ENCODE measurements at places on chromosomes 16 and 17.
A peak's percentile ranks its signal among the peaks of the same experiment; 100 is the strongest.

DNA sequence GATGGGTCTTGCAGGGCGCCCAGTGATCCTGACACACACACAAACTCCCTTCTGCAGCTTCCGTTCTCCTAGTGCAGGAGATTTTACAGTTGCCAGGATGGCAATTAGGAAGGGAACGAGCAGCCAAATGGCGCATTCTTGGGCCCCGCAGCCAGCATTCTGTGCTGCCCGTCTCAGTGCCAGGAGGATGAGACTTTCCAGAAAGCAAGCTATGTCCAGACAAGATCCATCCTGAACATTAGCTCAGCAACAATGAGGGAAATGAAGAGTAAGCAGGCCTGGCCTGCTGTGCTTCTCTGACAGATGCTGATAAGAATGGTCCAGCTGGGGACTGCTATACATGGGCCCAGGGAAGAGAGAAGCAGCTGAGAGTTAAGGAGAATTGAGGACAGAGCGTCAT, 16.5 kb downstream of the SPPL2C start:
- DNase-seq, result no peak

- DNase-seq, result no peak
Measured at GRCh38 chr17:48261297-48261880, 153.8 kb downstream of the SNX11 start.

GRCh38 chr17:69367298-69367697, 40.4 kb upstream of the ABCA5 start:
- no peak for DNase-seq

GRCh38 chr16:57723170-57723569, 12.4 kb upstream of the KATNB1 start:
- DNase-seq, result no peak

DNA sequence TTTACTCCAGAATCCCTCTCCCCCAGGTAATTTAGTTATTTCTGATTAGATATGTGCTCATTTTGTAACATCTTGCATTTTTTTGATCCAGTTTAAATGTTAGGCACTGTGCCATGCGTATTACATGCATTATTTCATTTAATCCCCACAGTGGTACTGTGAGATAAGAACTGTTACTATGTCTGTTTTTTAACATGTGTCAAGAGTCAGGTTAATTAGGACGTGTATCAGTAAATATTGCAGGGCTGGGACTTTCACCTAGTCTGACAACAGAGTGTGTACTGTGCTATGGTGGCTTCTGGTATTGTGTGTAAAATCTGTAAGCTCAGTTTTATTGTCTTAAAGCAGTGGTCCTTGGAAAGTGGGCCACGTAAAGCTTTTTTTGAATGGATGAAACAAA, 10.6 kb downstream of the RSPRY1 start:
- no peak for DNase-seq

- no peak for DNase-seq
Measured at GRCh38 chr17:42814633-42815399, 9.3 kb downstream of the BECN1 start.

- no peak for DNase-seq
Measured at GRCh38 chr16:20833086-20833485, 26.8 kb downstream of the REXO5 start.

DNA sequence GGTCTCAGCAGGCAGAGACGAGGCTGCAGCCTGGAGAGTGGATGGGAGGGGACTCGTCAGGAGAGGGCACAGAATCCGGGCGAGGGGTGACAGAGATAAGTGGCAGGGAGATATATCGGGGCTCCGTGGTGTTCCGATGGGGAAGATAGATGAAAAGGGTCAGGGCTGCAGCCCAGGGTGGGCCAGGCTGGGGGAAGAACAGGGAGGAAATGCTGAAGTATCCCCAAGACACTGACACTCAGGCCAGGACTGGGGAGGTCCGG, 2.1 kb downstream of the LGALS3BP start:
- DNase-seq, result no peak

GRCh38 chr17:75764711-75765421, at the start of gene GALK1:
Gene GALK1 (minus strand): TSS chr17:75765192. CDS start chr17:75765136, 56 bp downstream.
- peak; percentile 49 for DNase-seq

DNA sequence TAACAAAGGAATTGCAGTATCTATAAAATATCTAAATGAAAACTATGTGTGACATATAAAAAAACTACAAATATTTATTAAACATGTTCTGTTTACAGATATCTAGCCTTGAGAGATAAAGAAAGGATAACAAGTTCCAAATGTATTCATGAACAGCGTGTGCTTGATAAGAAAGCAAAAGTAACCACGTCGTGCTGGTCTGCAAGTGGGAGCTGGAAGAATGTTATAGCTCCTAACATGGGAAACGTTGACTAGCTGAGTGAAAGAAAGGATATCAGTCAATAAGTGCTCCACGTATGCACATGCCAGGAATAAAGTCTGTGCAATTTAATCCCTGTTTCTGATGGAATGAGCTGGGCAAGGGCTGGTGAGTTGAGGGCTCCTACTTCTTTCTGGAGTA, 71.2 kb upstream of the CDYL2 start:
- no peak for DNase-seq

GRCh38 chr16:9159839-9160550, 68.6 kb downstream of the HAPSTR1 start:
- no peak for DNase-seq

- no peak for DNase-seq
Measured at GRCh38 chr17:45393411-45393810, 39.3 kb downstream of the ARHGAP27 start.

DNA sequence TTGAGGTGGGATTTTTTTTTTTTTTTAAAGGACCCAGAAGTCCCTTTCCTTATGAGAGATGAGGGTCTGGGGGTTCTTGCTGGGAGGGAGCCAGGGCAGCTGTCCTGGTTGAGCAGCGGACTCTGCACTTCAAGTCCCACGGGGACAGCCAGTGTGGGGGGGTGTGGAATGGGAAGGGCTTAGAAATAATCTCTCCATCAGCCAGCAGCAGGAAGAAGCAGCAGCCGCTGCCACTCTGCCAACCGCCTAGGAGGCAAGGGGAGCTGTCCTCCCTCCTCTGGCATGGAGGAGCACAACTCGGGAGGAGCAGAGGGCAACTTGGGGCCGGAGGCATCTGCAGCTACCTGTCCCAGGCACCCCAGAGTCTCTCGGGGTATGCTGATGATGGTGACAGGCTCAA, at the start of gene KCNG4:
Gene KCNG4, minus strand, starts transcription at position 104 of the 400 bp plus-strand sequence. CDS start 2,527 bp downstream, outside the sequence.
- no peak for DNase-seq

DNA sequence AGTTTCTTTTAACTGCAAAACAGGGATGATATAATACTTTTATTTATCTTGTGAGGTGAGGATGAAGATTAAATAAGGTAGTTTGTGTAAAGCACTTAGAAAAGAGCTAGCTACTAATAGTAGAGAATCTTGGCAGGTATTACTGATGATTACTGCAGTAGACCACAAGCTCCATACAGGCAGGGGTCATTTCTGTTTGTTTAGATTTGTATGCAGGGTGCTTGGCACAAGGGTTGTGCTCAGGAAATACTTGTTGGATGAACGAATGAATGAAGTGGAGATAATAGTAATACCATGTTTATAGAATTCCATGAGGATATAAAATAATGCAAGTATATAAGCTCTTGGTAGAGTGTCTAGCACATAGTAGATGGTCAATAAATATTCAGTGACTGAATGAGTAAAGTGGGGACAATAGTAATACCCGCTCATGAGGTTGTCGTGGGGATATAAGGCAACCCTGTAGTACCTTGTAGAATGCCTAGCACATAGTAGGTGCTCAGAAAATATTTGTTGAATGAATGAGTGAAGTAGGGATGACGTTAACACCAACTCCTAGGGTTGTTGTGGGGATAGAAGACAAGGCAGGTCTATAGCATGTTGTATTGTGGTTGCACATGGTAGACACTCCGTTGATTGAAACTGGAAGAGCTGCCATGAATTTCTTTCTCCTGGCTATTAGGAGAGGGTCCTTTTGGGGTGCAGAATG, 83.0 kb downstream of the ABCC1 start:
- no peak for DNase-seq

DNA sequence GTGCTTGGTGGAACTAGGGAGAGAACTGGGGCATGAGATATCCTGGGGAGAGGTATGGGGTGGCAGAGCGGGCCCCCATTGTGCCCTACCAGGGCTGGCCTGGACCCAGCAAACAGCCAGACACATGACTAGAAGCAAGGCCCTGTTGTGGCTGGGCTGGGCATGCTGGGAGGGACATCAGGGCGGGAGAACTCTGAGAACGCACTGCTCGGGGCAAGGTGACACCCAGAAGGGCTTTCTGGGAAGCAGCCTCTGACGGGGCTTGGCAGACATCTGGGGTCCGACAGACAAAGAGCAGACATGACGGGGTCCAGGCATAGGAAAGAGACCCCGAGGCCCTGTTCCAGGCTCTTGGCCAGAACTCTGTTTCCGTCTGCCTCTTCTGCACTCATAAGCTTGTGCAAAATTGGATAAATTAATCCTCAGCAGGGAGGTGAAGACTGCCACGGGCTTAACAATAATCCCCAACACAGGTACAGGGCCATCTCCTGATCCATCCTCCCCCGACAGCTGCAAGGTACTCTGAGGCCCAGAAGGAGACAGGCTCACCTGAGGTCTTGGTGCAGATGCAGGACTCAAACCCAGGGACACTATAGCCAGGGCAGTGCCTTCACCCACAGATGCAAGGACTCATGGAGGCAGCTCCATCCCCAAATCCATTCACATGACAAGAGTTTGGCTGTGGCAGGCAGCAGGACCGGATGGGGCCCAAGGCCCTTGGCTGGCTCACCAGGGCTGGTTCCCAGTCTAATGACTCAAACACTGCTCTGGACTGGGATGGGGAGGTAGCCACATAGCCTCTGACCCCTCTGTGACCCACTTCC, 5.4 kb downstream of the SREBF1 start:
- no peak for DNase-seq

Data from stimulated activated CD8-positive, alpha-beta memory T cell treated with anti-CD3 and anti-CD28 coated beads, Interleukin-4, amount 100 ng/mL, for 4 hours (primary cell).